Nephron progenitor cell (in vitro differentiated cells): ENCODE measurements at places on chromosomes 5 and 9.

DNA sequence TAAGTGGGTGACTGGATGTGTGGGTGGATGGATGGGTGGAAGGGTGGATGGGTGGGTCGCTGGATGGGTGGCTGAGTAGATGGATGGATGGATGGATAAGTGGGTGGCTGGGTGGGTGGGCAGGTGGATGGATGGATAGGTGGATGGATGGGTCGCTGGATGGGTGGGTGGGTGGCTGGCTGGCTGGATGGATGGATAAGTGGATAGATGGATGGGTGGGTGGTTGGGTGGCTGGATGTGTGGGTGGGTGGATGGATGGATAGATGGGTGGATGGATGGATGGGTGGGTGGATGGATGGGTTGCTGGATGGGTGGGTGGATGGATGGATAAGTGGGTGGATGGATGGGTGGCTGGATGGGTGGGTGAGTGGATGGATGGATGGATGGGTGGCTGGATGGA, 27.3 kb upstream of the CEP72 start:
- DNase-seq: no peak

GRCh38 chr5:121681229-121681855, 170.3 kb upstream of the FTMT start:
- no peak for DNase-seq

- DNase-seq: peak; percentile 16
These were observed 5.3 kb downstream of the SLC36A3 start for GRCh38 chr5:151298063-151298855.

- no peak for DNase-seq
These were observed 31.5 kb upstream of the INSYN2B start for GRCh38 chr5:170011751-170012150.

GRCh38 chr5:51544031-51544785, 161.0 kb downstream of the ISL1 start:
- DNase-seq: no peak

DNA sequence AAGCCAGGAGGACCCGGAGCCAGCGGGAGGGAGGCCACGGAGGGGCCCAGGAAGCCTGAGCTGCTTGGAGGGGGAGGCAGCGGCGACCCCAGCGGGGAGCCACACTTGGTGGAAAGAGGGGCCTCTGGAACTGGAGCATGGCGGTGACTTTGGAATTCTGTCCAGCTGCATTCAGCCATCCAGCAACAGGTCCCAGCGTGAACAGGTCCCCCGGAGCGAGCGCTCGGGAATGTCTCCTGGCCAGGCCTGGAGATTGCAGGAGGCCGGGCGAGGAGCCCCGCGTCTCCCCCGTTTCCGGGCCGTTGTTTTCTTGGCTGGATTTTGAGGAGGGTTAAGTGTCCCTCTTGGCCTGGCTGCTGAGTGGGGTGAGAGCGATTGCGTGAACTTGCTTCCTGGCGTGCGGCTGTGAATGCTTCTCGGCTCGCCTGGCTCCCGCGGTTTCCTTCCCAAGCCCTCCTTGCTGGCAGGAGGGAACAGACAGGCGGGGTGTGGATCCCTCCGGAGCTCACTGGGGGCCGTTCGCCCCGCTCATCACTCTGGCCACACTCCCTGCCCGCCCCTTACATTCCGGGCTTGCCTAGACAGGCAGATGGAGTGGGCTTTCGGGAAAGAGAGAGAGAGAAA, 125.3 kb upstream of the IRX4 start:
- no peak for DNase-seq

DNA sequence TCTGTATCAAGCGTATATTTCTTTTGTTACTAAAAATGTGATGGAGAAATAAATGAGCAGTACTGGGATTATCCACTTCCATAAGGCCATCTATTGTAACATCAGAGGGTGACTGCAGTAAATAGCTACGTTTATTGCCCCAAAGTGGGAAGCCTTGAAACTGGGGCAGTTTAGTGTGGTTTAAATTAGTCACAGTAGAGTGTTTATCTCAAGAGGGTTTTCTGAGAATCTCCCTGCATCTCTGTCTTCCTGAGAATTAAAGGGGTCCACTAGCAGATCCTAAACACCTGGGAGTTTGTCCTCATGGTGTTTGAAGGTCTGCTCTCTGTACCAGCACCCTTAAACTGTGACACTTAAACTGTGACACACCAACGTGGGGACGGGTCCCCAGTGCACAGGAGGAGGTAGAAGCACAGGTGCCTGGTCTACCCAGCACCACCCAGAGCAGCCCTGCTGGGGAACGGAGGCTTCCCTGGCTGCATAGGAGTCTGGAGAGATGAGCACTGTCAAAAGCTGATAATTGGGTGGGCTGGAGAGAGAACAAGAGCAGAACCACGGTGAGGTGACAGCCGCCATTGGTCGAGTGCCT, 25.2 kb downstream of the PRRC2B start:
- DNase-seq: no peak

DNA sequence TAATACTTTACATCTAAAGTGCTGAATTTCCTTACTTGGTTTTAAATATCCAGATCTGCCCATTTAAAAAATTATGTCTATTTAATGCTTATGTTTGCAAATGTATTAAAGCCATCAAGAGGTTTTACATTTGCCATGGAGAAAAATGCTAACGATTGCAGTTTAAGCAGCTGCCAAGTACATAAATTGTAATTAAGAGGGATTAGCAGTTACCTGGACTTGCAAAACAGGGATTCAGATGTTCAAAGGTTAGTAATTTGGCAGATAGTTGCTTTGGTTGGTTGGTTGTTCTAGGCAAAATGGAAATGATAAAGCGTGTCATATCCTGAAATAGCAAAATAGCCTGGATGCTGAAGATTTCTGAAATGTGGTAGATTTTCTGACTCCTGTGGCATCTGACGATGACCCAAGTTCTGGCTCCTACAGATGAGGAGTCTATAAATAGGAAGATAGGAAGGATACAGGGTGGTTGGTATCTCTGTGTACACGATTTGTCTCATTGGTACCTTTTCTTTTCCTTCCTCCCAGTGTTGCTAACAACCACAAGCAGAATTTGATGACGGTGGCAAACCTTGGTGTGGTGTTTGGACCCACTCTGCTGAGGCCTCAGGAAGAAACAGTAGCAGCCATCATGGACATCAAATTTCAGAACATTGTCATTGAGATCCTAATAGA, 282.9 kb downstream of the NR3C1 start:
- no peak for DNase-seq

DNA sequence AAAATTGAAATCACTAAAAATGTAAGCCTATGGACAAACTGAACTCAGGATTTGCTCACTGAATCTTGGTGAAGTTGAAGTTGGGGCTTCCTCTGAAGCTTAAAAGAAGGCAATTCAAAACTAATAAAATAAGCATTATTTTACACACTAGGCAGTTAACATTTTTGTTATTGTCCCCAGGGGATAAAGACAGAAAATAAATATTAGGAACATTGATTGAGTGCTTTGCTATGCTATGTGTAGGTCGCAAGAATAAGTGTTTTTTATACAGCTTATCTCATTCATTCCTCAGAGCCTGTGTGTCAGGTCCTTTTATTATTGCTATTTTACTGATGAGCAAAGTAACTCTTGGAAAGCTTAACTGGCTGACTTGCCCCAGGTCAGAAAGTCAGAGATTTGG, 82.2 kb downstream of the ZNF608 start:
- no peak for DNase-seq

- no peak for DNase-seq
These were observed 50.0 kb downstream of the EXD3 start for GRCh38 chr9:137372693-137373610.
